Activated CD8-positive, alpha-beta memory T cell treated with anti-CD3 and anti-CD28 coated beads, Interleukin-2, amount 10 ng/mL, durations not matched to agents 7 days and 5 days (primary cell): ENCODE measurements at places on chromosomes 1 and 21.
A peak's percentile ranks its signal among the peaks of the same experiment; 100 is the strongest.

- no peak for DNase-seq
Observed at GRCh38 chr1:81887421-81888144, 86.8 kb downstream of the ADGRL2 start.

DNA sequence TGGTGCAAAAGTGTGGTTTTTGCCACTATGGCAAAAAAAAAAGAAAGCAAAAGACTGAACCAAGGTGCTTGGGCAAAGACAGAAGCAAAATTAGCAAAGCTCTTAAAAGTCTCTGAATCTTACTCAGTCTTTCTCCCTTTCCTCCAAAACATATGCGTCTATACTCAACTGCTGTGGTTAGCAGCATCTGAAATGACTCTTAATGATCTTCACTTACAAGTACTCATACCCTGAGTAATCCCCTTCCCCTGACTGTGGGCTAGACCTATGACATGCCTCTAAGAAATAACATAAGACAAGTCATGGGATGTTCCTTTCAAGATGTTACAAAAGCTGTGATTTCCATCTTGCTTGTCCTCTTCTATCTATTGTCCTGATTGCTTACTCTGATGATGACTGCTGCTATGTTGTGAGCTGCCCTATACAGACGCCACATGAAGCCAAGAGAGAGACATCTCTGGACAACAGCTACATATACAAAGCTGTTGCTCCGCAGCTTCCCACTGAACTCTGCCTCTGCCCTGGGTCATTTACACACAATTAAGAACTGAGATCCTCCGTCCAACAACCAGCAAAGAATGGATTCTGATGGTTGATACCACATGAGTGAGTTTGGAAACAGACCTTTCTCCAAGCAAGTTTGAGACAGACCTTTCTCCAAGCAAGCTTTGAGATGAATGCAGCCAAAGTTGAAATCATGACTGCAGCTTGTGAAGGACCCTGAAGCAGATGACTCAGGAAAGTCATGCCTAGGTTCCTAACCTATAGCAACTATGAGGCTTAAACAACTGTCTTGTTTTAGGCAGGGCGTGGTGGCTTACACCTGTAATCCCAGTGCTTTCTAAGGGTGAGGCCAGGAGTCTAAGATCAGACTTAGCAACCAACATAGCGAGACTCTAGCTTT is 55.2 kb downstream of the PUM1 start:
- DNase-seq: peak; percentile 63

DNA sequence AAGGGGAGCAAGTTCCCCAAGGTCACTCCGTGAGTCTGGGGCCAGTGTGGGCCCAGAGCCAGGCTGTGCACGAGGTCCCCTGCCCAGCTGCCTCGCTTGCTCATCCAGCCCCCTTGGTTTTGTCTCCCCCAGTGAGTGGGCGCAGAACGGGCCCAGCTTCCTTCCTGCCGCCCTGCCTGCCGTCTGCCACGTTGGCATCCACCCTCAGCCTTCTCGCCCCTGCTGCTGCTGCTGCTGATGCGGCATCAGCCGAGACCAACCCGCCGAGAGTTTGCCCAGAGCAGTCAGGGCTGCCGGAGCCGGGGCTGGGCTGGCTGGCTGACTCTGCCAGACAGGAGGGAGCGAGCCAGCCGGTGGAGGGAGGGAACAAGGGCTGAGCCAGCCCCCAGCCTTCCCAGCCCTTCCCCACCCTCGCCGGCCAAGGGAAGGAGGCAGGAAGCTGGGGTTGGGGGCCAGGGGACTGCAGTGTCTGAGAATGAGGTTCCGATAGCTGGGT is 31.4 kb upstream of the WASF2 start:
- peak; percentile 57 for DNase-seq

GRCh38 chr1:179785031-179785431 is 41.9 kb downstream of the FAM163A start:
- DNase-seq: no peak
